Mucosa of gallbladder (tissue), 1 donor: ENCODE measurements at places on chromosomes 1 and 21. TPM values are rescaled to one million over a fixed set of nuclear protein-coding genes. Genes with fewer than 3 reads are reported as not detected.

Gene ARHGEF11
- total RNA-seq: 40.5 TPM

Gene NBPF6
- total RNA-seq: not detected

Gene BLACAT1
- total RNA-seq: 0.81 TPM

Gene C1orf94
- not detected for total RNA-seq

Gene GREM2
- 52.2 TPM for total RNA-seq

Gene ZBTB17
- 41.3 TPM for total RNA-seq

Gene S100A9
- 19.1 TPM for total RNA-seq

Gene LUZP1
- 40.8 TPM for total RNA-seq

Gene RYR2
- 7.5 TPM for total RNA-seq

Gene FCN3
- 3.5 TPM for total RNA-seq

Gene DYNLT5
- 0.32 TPM for total RNA-seq

Gene FAAH
- 48.1 TPM for total RNA-seq

Gene RXFP4
- not detected for total RNA-seq

Gene TRIM58
- 0.66 TPM for total RNA-seq

GRCh38 chr1:226357416-226357815 lies 48.5 kb upstream of the LIN9 start:
- no peak for DNase-seq

DNA sequence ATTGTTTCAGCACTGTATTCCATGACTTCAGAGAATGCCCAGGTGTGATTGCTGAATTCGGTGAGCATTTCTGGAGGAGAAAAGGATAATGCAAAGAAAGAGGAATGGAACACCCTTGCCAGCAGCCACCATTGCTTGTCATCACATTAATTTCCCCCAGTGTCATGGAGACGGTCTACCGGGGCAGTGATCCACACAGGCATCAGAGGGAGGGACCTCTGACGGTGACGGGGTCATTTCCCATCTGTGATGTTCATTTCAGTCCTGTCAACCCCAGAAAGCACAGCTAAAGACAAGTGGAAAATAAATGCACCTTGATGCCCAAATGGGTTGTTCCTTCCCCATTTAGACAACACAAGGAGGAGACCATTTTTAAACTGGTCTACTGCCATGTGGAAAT lies 376.4 kb downstream of the PCP4 start:
- DNase-seq: no peak

DNA sequence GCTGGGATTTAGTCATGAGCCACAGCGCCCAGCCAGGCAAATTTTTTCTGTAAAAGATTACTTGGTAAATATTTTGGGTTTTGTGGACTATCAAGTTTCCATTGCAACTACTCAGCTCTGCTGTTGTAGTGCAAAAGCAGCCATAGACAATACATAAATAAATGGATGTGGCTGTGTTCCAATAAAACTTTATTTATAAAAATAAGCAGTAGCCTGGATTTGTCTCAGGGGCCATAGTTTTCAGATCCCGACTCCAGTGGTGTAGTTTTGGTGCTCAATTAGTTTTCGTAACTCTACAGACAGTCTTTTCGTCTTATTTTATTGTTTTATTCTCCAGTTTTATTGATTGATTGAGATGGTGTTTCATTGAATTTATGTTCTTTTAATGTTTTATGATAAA lies 80.1 kb upstream of the IVNS1ABP start:
- DNase-seq: no peak

DNA sequence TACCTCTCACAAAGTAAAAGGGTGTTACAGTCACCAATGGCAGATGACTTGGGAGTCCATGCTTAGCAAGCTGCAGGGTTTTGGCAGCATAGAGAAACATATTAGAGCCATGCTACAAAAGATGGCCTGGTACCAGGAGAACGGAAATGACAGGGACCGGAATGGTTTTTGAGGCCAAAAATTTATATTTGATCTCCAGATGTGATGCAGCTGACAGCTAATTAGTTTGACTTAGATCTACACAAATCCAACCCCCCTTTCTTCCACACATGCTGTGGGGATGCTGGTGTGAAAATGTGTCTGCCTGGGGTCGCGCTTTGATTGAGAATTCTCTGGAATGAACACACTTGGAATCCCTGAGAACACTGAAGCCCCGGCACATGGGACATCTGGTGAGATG lies 26.5 kb downstream of the SYF2 start:
- DNase-seq: no peak

DNA sequence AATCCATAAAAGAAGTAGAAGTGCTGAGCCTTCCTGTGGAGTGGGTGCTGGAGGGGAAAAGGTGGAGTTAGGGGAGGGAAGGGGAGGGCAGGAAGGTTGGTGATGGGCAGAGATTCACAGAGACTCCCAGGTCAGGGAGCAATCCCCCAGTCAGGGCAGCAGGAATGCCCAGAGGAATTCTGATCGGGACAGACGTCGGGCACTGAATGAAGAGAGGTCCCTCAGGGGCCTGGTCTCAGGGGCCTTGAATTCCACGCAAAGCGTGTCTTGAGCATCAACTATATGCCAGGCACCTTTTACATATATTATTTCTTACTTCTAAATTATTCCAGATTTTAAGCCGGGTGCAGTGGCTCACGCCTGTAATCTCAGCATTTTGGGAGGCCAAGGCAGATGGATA lies 7.2 kb upstream of the PADI1 start:
- no peak for DNase-seq

DNA sequence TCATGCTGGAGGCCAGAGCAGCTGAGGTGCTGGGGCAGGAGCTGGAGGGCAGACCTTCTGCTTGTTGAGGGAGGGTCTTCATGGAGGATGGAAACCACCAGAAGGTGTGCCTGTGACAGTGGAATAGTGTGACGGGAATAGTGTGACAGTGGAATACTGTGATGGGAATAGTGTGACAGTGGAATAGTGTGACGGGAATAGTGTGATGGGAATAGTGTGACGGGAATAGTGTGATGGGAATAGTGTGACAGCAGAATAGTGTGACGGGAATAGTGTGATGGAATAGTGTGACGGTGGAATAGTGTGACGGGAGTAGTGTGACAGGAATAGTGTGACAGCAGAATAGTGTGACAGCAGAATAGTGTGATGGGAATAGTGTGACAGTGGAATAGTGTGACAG lies 325.1 kb downstream of the HHAT start:
- no peak for DNase-seq

- no peak for DNase-seq
Observed at GRCh38 chr1:173117761-173118160, 67.0 kb upstream of the TNFSF18 start.

- DNase-seq: no peak
Observed at GRCh38 chr1:65368403-65368802, 52.1 kb upstream of the LEPR start.

- DNase-seq: no peak
Observed at GRCh38 chr1:235147269-235147668, 13.8 kb downstream of the RBM34 start.

DNA sequence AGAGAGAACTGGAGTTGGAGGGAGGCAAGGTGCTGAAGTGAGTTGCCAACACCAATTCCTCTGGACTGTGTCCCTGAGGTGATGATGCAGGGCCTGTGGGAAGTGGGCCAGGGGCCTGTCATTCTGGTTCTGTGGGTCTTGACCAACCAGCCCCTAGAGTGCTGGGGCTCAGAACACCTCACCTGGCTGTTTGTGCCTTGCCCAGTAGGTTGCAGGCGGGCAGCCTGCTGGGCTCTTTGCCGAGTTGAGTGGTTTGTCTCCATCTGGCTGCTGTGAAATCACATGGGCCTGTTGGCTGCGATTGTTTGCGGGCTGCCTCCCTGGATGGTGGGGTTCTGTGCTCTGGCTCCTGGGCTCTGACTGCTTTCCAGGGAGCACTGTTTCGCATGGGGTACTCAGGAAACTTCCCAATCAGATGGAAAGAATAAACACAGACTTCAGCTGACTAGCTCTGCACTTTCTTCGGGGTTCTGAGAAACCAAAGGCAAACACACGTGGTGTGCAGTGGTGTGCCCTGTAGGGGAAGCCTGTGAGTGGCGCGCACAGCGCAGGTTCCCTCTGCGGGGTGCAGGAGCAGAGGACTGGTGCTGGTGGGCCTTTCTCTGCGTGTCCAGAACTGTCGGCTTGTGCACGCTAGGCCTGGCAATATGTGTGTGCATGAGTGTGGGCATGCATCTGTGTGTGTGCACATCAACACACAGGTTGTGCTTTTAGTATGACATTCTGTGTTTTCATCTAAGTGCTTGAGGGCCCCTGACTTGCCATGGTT lies 95.1 kb downstream of the RHOU start:
- peak; percentile 76 for DNase-seq

- DNase-seq: no peak
Observed at GRCh38 chr1:30731806-30732276, 8.5 kb upstream of the MATN1 start.

- DNase-seq: no peak
Observed at GRCh38 chr1:149945206-149945605, 8.5 kb upstream of the MTMR11 start.

DNA sequence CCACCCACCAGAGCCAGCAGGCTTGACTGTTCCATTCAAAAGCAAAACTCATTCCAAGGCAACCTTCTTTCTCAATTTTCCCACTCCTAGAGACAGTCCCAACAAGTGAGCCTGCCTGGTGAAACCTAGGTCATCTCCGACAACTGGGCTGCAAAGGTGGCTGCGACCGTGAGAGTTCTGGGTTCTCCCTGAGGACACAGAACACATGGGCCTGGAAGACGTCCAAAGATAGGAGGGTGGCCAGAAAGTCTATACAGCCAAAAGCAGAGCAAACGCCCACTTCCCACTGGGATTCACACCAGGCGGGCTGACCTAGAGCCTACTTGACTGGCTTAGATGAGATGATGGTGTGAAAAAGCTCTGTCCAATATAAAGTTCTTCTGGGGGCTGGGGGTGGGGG lies 90.2 kb upstream of the GRIK3 start:
- DNase-seq: no peak

- no peak for DNase-seq
Observed at GRCh38 chr1:106621853-106622252, 434.6 kb upstream of the PRMT6 start.

DNA sequence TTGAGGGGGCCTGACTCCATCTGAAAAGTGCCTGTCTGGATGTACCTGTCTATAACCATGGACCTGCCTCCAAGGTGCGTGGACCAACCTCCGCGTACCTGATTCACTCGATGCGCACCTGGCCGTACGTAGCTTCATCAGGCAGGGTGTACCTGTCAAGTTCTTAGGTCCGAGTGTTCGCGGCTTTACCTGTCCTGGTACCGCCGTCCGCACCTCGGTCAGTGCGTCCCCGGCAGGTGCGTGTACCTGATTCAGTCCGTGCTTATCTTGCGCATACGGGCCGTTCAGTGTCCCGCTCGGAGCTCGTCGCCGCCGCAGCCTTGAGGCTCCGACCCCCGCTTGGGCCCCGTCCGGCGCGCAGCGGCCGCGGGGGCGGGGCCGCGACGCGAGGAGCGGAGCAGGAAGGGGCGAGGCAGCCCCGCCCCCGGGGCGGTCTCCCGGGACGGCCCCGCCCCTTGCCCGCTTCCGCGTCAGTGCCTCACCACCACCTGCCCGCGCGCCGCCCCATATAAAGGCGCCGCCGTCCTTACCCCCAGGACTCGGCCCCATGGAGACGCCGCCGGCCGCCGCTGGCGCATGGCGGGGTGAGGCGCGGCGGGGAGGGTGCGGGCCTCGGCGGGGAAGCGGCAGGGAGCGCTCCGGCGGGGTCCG lies at the start of gene ZC3H12A:
Gene ZC3H12A (plus strand): TSS at position 535 of the 651 bp plus-strand sequence. CDS start 917 bp downstream, outside the sequence.
- peak; percentile 94 for DNase-seq

- DNase-seq: no peak
Observed at GRCh38 chr1:75797606-75798216, 1.0 kb downstream of the MSH4 start.

GRCh38 chr1:58324558-58324957 lies 222.0 kb downstream of the OMA1 start:
- DNase-seq: no peak

- no peak for DNase-seq
Observed at GRCh38 chr1:236948381-236948780, 55.9 kb downstream of the MT1HL1 start.

DNA sequence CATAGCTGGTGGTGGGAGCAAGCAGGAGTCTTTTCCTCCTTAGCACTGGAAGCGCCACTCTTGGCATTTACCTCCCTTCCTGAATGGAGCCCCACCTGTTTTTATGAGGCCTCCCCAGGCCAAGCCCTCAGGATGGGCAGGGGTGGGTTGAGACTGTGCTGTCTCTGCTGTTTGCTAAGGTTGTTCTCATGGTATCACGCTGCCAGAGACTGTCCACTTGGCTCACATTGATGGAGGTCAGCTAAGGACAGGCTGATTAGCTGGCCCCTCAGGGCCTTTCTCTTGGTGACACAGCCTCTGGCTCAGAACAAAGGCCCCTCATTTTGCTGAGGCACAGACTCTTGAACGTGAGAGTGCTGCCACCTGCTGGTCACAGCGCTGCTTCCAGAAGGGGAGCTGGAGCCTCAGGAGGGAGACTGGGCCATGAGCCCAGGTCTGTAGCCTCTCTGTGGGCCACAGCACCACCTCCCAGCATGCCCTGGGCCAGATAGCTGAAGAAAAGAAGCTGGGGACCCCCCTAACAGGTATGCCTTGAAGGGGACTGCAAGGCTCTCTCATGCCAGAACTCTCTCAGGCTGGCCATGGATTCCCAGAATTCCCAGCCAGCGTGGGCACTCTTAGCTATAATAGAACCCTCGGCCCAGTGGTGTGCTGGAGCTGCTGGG lies 85.6 kb downstream of the CD58 start:
- DNase-seq: peak; percentile 92

DNA sequence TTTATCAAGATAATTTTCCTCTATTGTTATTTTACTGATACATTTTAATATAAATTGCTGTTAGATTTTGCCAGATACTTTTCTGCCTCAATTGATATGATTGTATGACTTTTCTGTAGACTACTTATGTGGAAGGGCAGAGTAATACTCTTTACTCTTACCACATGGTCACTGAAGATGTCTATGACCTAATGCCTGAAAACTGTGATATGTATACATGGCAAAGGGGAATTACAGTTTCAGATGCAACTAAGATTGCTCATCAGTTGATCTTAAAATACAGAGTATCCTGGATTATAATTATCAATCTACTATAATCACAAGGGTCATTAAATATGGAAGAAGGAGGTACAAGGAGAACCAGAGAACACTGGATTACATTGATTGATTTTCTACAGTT lies 1528.0 kb downstream of the BRINP3 start:
- no peak for DNase-seq

DNA sequence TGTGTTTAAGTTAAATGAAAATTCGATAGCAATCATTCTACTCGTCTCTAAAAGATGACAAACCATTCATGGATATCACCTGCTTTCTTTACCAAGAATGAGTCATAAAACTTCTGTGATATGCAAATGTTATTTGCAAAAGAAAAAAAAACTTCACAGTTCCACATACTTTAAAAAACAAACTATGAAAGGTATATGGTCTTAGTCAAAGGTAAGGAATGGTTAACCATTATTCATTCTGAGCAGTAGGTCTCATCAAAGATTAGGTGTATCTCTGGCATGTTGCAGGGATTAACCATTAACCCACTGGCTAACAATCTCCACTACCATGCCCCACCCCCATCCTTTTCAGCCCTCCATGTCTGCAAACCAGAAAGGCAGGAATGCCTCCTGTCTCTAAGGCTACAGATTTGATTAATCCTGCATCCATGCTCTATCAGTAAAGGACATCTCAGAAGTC lies 44.4 kb downstream of the PTPN14 start:
- peak; percentile 77 for DNase-seq
